Psoas muscle (tissue), 8 donors: ENCODE measurements at places on chromosomes 3 and 15. TPM values are rescaled to one million over a fixed set of nuclear protein-coding genes. Genes with fewer than 3 reads are reported as not detected.
A peak's percentile ranks its signal among the peaks of the same experiment; 100 is the strongest.

GRCh38 chr3:156643729-156644389 lies 30.5 kb upstream of the TIPARP start:
- DNase-seq = no peak

DNA sequence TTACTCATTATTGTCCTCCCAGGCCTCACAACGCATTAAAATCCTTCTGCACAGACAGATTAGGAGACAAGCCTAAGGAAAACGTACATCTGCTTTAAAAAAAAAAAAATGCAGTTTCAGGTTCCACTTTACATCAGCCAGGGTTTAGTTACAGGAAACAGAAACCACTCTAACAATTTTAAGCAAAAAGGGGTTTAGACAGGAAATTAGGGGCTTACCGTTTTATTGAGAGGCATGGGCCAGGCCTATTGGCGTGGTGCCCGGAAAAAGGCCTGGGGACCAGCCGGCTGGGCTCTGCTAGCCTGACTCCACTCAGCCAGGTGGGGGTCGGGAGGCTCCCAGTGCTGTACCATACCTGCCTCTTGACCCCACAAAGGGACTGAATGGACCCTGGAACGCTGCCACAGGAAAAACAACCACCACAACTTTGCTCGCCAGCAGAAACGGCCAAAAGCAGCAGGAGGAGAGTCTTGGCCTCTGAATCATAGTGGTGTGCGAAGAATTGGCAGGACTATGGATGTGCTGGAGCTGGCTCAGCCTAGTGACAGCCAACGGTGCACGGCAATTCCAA lies 124.3 kb downstream of the CHSY1 start:
- peak; percentile 85 for DNase-seq

GRCh38 chr3:158160958-158161357 lies 51.1 kb downstream of the RSRC1 start:
- DNase-seq = no peak

CD200 gene
- total RNA-seq = 0.59 TPM

GRCh38 chr3:178295292-178295912 lies 240.8 kb upstream of the KCNMB2 start:
- no peak for DNase-seq
